ENCODE measurements at places on chromosomes 2 and 18.

GRCh38 chr2:65113816-65114215 is 16.1 kb downstream of the RAB1A start:
- no peak for DNase-seq

DNA sequence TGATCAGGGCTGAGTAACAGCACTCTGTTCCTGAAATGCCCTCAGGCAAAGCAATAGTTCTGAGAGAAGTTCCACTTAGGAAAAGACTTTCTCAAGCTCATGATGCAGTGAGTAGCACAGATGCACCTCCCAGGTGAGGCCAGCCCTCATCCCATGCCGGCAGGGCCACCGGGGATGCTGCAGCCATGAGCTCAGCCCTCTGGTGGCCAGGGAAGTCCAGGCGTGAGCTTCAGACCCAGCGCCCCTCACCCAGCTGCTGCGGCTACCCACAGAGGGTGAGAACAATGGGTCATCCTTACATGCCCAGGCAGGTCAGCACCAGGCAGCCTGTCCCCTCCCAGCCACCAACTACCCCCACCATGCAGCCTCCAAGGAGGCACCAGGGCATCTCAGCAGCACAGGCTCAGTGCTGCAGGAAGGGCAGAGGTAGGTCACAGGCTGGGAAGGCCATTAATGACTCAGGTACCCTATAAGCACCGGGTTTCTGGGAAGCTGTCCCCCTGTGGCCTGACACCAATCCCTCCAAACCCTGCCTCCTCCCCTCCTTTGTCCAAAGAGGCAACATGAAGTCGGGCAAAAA is 50.6 kb downstream of the TTC32 start:
- DNase-seq, result no peak

GRCh38 chr2:190746971-190747761 is 98.3 kb downstream of the NAB1 start:
- DNase-seq, result no peak

- peak; percentile 30 for DNase-seq
Observed at GRCh38 chr2:36478332-36478738, 119.6 kb downstream of the FEZ2 start.

GRCh38 chr2:200449149-200449548 is 60.7 kb downstream of the KCTD18 start:
- no peak for DNase-seq

GRCh38 chr2:86360776-86361175 is 23.4 kb upstream of the REEP1 start:
- DNase-seq, result no peak

- no peak for DNase-seq
Observed at GRCh38 chr2:142944721-142945120, 67.3 kb downstream of the KYNU start.

DNA sequence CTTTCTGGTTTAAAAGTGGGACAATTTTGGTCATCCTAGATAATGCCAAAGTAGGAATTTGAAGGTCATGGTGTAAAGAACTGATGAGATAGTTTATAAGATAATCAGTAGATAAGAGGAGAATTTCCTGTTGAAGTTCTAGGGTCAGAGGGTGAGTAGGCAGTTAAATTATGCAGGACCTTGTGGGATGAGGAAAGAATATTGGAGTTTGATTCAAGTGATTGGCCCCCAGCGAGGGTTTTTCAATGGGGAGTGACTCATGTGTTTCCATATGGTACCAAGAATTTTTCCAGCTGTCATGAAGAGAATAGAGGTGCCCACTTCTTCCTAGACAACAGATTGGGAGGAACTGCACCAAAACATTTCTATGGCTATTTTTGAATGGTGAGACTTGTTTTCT is 940.2 kb upstream of the ZEB2 start:
- DNase-seq, result no peak

DNA sequence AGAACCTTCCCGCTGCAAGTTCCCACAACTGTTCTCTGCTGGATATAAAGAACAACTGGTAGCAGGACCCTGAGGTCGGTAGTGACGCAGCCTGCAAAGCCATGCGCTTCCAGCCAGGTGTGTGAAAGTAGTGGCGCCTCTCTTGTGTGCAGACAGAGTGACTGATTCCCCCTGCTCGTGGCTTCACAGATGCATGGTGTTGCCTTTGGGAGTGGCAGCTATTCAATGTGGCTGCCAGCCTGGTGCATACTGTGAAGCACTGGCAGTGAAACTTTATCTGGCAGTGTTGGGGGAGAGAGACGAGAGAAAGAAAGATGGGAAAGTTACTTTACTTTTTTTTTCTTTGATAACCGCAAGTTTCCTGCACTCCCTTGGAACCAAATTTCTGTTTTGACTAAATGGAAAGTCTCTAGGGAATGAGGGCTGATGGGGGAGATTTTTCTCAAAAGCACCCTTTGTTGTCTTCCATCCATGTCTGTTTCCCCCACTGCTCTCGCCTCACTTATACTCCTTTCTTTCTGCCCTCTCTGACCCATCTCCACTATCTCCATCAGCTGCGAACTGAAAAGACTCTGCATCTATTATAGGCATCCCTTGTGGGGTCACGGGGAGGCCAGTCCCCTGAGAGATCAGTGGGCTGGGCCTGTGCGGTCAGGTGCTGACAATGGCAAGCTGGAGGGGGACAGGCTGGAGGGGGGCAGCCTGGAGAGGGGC is 90.0 kb upstream of the TNP1 start:
- DNase-seq, result no peak

GRCh38 chr2:26883956-26884355 is 36.0 kb downstream of the DPYSL5 start:
- no peak for DNase-seq

- no peak for DNase-seq
Observed at GRCh38 chr2:20225294-20226151, 593 bp upstream of the SDC1 start.

- DNase-seq, result no peak
Observed at GRCh38 chr2:29207352-29208148, 92.3 kb downstream of the CLIP4 start.

DNA sequence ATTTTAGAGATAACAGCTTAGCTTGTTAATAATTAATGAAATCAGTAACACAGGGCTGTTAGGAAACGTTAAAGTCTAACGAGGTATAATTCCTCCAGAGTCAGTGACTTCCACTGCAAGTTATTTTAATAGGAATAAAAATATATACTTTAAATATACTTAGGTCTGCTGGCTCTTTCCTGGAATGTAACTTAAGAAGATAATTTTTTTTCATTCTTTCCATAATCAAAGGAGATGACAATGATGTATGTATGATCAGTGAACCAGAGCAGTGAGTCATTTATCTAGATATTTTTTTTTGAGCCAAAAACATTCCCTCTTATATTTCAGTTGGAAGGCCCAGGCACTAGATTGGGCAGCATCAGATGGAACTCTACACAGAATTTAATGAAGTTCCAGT is 104.2 kb upstream of the LYPD1 start:
- DNase-seq, result no peak

- DNase-seq, result no peak
Observed at GRCh38 chr2:115294999-115295398, 852.6 kb downstream of the DPP10 start.

DNA sequence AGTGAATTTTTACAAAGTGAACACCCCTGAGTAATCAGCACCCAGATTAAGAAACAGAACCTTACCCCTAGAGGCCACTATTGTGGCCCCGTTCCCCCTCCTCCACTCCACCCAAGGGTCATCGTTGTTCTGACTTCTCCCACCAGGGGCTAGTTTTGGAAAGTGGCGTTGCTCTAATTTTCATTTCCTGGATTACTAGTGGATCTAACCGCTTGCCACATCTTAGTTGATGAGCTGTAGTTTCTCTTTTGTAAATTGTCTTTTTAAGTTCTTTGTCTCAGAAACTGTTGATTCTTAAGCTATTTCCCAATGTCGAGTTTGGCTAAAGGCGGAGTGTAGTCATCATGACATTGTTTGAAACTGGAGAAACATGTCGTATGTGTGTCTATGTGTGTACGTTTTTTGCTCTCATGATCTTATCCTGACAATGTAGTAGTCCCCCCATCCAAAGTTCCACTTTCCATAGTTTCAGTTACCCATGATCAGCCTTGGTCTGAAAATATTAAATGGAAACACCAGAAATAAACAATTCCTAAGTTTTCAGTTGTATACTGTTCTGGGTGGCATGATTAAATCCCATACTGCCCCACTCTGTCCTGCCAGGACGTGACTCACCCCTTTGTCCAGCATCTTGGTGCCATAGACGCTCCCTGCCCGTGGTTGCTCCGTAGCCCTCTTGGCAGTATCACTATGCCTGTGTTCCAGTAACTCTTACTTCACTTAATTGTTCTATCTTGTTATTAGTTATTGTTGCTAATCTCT is 71.0 kb upstream of the SP3 start:
- no peak for DNase-seq

GRCh38 chr2:189835855-189836558 is 51.8 kb downstream of the PMS1 start:
- DNase-seq, result peak; percentile 16

DNA sequence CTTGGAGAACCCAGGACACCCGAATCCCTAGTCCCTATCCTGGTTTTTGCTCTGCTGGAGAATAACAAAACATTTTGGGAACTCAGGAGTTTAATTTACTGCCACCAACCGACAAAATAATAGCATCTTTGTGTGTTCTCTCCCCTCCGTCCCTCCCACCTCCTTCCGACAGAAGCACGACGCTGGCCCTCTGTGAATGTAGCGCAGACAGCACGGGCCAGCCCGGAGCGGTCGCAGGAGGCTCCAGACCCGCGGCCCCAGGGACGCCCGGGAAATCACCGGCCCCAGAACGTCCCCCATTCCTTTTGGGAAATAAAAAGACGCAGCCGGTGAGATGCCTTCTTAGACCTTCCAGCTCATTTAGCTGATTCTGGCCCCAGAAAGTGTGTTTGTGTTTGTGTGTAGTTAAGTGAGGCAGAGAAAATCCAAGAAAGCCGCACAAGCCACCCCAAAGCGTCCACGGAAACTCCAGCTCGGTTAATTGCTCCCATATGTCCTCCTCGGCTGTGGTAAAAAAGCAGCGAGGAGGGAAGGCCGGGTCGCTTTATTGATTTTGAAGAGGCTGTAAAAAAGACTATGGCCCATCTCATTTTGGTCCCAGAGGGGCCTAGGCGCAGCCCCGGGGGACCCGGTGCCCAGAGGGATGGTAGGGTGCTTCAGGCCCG is 577 bp upstream of the TANC1 start:
- no peak for DNase-seq

DNA sequence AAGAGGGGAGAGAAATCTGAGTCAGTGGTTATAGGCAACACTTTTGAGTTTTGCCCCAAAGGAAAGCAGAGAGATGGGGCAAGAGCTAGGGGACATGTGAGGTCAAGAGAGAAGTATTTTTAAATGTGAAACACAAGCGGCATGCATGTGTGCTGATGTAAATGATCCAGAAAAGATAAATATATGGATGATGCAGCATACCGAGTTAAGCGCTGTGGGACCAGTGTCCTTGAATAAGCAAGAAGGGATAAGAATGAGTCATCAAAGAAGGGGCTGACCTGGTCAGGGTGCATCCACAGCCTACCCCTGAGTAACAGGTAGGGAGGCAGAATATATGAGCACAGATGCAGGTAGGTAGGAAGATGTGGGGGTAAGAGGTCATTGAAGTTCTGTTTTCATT is 180.9 kb downstream of the TRABD2A start:
- no peak for DNase-seq

DNA sequence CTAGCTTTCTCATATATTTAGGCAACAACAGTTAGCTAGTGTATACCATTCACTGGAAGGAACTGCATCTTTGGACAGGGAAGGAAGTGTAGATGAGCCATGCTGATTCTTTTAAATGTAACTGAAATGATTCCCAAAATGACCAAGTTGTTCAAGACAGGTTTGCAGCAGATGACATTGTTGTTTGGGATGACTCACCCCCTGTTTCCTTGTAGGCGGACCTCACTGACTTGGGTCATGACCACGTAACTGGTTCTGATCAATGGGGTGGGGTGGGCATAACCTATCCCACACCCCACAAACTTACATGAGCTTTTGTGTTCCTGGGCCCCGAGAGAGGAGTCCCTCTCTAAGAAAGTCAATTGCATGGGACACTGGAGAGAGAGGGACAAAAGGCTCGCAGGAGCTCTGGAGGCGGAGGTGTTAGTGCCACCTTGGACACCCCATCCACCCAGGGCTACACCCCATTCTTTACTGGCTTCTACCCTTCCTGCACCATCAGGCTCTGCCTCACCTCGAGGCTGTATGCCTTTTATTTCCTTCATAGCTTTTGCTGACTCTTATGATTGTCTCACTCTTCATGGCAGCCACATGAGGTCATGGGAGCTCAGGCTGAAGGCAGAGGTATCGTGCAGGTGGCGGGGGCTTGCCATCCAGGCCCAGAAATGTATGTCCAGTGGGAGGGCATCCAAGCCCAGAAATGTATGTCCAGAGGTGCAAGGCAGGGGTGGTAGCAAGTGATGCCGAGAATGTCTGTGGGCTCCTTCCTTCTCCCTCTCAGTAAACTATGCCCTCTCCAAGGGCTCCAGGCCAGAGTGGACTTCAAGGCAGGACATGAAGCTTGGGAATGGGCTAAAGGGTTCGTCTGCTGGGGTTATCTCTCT is 108.0 kb downstream of the TWIST2 start:
- no peak for DNase-seq

GRCh38 chr2:217090024-217090473 is 230.2 kb upstream of the TNP1 start:
- DNase-seq, result peak; percentile 28

GRCh38 chr18:11993264-11993916 is 12.1 kb downstream of the IMPA2 start:
- no peak for DNase-seq

GRCh38 chr2:159381574-159381973 is 95.1 kb upstream of the WDSUB1 start:
- peak; percentile 58 for DNase-seq

GRCh38 chr2:108855194-108855593 is 68.6 kb downstream of the CCDC138 start:
- no peak for DNase-seq

GRCh38 chr2:120955427-120955826 is 219.8 kb downstream of the GLI2 start:
- no peak for DNase-seq

DNA sequence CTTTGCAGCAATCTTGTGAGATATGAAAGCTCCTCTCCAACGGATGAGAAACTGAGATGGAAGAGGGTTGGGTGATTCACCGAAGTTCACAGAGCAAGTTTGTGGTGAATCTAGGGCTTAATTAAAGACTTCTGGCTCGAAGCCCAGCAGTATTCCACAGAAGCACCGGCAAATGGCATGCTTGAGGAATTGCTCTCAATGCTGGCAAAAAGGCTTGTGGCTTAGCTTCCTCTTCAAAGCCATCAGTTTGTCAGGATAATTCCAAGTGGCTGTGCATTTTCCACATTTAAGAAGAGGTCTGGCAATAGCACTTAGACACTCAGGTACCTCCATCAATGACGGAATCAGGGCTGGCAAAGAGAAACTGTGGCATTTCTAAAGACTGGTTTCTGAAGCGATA is 98.7 kb upstream of the SLC66A3 start:
- peak; percentile 45 for DNase-seq

DNA sequence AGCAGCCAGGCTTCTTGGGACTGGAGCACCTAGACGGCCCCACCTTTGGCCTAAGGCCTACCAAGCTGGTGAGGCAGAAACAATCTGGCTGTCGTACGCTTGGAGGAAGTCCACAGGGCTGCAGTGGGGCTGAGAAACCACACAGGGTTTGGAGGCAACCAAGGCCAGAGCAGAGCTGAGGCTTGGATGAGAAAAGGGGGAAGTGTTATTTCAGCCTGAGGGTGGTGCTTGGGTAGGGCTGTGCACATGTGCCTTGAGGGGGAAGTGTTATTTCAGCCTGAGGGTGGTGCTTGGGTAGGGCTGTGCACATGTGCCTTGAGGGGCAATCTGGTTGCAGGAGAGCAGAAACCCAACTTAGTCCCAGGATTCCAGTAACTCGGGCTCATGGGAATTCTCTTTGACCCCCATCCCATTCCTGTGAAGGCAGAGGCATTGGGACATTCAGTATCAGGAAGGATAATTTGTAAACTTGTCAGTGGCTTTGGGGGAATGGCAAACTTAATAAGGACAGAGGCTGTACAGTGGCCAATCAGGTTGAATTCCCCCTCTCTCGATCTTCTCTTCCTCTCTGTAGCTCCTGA is 971 bp upstream of the FBXO41 start:
- DNase-seq, result no peak
